ENCODE measurements at places on chromosomes 1 and 21.
A peak's percentile ranks its signal among the peaks of the same experiment; 100 is the strongest.

DNA sequence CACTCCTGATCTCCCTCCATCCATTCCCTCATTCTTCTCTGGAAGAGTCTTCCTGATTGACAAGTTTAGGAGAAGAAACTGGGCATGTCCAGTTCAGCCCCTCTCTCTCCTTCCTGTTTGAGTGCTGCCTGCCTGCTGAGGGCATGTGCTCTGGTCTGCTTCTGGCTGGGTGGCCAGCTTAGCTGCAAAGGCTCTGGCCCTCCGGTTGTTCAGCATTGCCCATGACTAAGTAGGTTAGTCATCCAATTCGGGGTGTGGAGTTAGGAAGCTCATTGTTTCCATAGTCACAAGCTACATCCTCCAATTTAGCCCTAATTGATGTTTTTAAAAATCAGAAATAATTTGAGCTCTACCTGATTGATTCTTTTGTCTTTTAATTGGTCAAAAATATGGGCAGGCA is 25.6 kb upstream of the PLA2G2E start:
- peak; percentile 8 for DNase-seq

GRCh38 chr1:54816130-54816529 is 15.0 kb upstream of the TTC22 start:
- DNase-seq: no peak

GRCh38 chr1:164683235-164683634 is 124.3 kb downstream of the PBX1 start:
- peak; percentile 23 for DNase-seq

DNA sequence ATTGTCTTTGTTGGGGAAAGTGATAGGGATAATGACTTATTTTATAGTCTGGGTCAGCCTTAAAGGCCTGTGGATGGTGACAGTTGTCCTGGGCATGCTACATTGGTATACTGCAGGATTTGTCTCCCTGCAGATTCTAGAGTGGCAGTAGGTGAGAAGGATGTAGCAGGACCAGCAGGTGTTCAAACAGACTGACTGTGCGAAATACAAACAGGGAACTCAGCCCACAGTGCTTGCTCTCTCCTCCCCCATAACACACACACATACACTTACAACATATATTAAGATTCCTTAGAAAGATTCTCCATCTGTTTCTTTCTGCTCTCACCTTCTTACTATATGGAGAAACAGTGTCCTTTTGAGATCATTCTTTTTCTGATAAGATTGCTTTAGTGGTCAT is 6.9 kb downstream of the PDE4B start:
- no peak for DNase-seq

- DNase-seq: no peak
These were observed 615.4 kb downstream of the AGBL4 start for GRCh38 chr1:49408346-49408745.

DNA sequence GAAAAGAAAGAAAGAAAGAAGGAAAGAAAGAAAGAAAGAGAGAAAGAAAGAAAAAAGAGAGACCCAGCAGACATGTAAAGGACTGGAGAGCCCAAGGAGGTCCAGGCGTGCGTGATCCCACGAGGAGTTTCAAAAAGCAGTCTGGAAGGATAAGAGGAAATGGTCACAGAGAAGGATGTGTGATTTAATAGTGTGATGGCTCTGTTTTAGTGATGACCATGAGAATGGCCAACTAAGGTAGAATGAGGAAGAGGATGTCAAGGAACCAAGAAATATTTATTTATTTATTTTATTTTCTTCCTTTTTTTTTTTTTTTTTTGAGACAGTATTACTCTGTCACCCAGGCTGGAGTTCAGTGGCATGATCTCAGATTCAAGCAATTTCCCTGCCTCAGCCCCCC is 25.5 kb downstream of the PTGS2 start:
- DNase-seq: no peak

DNA sequence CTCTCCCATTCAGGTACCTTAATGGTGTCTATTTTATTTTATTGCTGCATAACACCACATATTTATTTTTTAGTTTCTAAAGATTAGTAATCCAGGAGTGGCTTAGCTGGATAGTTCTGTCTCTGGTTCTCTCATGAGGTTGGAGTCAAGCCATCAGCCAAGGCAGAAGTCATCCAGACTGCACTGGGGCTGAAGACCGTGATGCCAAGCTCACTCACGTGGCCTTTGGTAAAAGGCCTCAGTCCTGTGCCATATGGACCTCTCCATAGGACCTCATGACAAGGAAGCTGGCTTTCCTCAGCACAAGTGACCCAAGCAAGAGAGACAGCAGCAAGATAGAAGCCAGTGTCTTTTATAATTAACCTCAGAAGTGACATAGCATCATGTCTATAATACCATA is 23.0 kb upstream of the DDR2 start:
- DNase-seq: no peak

DNA sequence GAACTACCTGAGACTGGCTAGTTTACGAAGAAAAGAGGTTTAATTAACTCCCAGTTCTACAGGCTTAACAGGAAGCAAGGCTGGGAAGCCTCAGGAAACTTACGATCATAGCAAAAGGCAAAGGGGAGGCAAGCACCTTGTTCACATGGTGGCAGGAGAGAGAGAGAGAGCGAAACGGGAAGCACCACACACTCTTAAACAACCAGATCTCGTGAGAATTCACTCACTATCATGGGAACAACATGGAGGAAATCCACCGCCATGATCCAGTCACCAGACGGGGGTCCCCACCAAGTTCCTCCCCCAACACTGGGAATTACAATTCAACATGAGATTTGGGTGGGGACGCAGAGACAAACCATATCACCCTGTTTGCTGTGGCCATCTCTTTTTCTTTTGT is 11.8 kb downstream of the MT1HL1 start:
- no peak for DNase-seq

GRCh38 chr1:15997637-15998280 is 6.3 kb upstream of the SRARP start:
- no peak for DNase-seq

- no peak for DNase-seq
These were observed 111.7 kb upstream of the LBR start for GRCh38 chr1:225539575-225539974.

DNA sequence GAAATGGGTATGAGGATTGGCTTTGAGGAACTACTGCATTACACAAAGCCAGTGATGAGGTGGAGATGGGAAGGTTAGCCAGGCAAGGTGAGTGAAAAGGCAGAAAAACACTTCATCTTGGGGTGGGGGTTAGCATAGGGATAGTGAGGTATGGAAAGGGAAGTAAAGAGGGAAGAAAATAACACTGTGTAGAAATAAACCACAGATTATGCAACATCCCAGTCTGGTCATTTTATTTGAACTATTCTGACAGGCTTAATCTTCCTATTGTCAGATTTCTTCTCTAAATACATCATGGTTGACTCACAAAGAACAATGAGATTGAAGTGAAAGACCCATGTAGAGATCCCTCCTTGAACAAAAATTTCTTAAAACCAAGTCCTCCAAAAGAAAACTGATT is 640.2 kb downstream of the PTPRC start:
- no peak for DNase-seq

GRCh38 chr1:9289090-9289534 is 3.6 kb upstream of the SPSB1 start:
- DNase-seq: no peak

- DNase-seq: no peak
These were observed 54.1 kb downstream of the IGSF21 start for GRCh38 chr1:18161690-18162089.

DNA sequence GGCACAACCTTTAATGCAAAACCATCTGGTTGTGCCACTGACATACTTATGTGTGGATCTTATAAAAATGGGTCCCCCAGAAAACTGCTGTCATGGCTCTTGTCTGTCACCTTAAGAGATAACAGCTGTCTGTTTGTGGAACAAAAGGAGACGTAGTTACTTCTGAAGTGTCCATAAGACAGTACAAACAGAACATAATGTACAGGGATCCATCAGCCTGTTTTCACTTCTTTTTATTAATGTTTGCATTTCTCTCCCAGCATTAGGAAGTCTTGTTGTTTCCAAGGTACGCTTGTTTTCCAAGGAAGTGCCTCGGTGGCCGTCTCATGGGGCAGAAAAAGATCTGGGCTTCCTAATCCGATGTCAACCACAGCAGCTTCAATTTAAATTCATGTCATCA is 11.2 kb upstream of the ST6GALNAC5 start:
- no peak for DNase-seq

GRCh38 chr1:8161546-8162105 is 135.5 kb upstream of the ERRFI1 start:
- DNase-seq: no peak

DNA sequence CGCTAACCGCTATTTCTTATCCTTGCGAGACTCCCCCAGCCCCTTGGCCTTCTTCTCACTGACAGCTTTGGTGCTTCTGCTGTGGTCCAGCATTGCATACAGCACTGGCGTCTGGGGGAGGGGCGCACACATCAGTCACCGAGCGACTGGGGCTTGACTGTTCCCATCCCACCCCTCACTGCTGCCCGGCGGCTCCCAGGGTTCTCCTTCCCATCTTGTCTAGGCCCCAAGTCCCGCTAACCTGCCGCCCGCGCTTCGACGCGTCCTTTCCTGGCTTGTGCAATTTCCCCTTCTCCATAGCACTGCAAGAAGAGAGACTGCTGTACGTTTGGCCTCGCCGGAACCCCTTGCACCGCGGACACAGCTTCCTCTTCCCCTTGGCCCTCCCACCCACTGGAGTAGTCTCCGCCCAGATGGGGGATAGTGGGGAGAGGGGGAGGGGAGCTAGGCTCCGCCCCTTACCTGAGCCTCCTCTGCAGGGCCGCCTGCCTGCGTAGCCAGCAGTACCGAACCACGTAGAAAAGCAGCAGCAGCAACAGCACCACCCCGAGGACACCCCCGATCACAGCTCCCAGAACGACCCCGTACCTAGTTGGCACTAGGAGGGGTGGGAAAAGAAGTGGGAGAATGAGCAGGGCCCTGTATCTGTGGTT is 3.8 kb downstream of the MPZ start:
- no peak for DNase-seq

DNA sequence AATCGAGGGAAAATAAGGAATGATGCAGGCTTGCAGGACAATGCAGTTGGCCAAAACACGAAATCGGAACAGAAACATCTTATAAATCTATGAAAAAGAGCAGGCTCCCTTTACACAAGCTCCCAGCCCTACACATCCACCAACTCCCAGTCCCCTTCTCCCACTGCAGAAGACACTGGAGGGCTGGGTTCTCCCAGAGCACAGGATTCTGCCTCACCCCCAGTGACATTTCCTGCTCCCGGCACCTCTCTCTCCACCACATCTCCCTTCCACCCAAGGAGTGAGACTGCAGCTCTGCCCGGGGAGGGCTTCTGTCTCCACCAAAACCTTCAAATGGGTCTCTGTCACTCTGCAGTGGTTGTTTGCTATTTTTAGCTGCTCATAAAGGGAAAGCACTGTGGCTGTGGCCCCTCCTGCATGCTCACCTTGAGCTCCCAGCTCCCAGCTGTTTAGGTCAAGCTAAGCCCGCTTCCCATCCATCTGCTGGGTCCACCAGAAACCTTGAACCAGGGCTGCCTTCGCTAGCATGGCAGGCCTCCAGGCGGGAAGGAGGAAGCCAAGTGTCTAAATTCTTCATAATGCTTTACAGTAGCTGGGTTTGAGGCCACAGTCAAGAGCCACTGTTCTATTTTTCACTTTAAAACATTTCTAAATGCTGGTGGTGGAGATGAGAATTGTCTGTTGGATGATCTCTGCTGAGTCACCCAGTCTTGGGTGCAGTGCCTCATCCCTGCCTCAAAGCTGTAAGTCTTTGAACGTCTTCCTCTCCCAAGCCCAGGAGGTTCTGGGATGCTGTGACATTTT is 3.3 kb upstream of the C2CD2 start:
- DNase-seq: no peak

DNA sequence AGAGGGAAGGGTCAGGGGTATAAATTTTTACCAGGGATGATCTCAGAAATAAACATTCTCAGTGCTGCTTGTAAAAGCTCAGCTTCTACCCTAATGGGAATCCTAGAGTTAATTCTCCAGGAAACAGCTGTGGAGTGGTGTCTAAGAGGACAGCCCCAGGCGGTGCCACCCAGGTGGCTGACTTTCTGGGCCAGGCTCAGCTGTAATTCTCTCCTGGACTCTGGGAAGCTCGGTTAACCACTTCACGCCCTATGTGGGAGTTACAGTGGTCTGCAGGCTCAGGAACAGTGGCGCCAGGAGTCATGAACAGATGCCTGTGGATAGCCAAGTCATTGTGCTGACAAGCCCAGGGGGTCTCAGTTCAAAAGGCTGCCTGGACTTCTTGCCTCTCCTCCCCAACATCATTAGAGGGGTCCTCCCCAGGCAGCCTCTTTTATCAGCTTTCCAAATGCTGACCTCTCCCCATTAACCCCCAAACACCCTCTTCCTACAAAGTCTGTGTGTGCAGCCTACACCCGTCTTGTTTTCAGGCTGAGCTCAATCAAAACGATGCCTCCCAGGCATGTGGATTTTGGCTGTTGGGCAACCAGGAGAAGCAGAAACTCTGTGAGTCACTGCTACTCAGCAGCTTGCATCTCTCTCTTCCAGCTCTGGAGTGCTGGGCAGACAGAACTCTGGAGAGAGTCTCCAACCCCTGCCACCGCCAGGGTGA is 1.2 kb downstream of the HHIPL2 start:
- peak; percentile 73 for DNase-seq

GRCh38 chr1:208496467-208497371 is 252.5 kb upstream of the PLXNA2 start:
- DNase-seq: no peak

- DNase-seq: no peak
These were observed 9.1 kb downstream of the PLOD1 start for GRCh38 chr1:11943619-11944018.

DNA sequence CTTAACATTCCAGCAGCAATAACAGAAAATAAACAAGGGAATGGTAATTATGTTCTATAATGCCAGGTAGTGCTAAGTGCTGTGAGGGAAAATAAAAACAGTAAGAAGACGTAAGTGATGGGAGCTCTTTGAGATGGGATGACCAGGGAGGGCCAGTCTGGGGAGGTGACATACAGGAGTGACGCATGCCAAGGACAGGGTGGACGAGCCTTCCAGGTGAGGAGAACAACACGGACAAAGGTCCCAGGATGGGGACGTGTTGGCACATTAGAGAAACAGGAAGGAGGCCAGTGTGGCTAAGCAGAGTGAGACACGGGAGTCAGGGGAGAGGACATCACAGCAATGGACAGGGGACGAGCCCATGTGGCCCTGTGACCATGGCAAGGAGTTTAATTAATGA is 11.7 kb upstream of the LRRC52 start:
- no peak for DNase-seq

DNA sequence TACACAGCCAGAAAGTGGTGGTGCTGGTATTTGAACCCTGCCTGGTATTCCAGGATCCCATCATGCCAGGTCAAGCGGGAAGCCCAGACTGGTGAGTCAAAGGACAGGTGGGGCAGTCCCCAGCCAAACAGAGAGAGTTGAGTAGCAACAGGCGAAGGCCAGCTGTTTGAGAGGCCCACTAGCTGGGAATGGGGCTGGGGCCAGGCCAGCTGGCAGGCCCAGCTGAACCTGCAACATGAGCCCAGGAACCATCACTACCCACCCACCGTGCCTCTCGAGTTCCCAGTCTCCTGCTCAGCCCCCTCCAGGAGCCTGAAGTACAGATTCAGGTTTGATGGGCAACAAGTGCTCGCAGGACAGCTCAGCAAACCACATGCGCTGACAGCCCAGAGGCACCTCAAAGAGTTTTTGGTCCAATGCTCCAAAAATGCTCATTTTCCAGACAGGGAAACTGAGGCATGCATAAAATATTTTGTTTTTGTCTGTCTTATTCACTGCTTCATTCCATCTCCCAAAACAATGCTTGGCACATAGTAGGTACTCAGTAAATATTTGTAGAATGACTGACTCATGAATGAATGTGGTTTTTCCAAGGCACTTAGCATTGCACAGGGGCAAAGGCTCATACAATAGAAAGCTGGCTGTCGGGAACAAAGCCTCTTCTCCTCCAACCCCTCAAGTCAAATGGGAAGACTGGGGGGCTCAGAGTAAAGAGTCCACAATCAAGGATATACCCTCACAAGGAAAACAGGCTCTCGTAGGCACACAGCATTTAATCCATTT is 42.5 kb upstream of the CLIC4 start:
- no peak for DNase-seq
